Spleen (tissue), 13 donors: ENCODE measurements at places on chromosomes 1 and 21. TPM values are rescaled to one million over a fixed set of nuclear protein-coding genes. Genes with fewer than 3 reads are reported as not detected.

AMIGO1 gene
- total RNA-seq: 5.0 TPM

- DNase-seq: no peak
Measured at GRCh38 chr1:15062479-15063099, 91.0 kb upstream of the TMEM51 start.

PROK1 gene
- 0.61 TPM for total RNA-seq

DNA sequence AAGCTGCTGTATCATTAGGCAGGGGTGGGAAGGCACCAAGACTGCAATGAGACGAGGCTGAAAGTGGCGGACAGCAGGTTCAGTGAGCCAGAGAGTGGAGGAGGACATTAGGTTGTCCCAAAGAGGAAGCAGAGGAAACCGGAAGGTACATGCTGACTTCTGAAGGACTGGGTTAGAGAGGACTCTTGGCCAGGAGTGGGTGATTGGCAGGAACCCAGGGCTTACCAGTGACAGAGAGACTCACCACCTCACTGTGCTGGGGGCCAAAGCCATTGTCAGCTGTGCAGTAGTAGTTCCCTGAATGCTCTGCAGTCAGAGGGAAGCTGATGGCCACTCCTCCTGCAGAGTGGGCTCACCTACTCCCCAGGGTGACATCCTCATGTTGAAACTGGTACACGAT lies 41.9 kb upstream of the FCRL4 start:
- DNase-seq: no peak

DNA sequence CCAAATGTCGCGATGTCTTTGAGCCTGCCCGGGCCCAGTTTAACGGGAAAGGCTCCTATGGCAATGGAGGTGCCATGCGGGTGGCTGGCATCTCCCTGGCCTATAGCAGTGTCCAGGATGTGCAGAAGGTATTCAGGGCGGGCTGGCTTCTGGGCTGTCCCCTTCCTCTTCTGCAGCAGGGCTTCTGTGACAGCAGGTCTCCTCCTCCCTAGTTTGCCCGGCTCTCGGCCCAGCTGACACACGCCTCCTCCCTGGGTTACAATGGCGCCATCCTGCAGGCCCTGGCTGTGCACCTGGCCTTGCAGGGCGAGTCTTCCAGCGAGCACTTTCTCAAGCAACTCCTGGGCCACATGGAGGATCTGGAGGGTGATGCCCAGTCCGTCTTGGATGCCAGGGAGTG lies 3.0 kb downstream of the ADPRS start:
- peak; percentile 61 for DNase-seq

GRCh38 chr1:172724765-172725613 lies 66.1 kb downstream of the FASLG start:
- DNase-seq: no peak

- no peak for DNase-seq
Measured at GRCh38 chr1:12434174-12434573, 183.8 kb downstream of the DHRS3 start.
